Coronary artery (tissue), 2 donors: ENCODE measurements at places on chromosomes 7 and 10.

DNA sequence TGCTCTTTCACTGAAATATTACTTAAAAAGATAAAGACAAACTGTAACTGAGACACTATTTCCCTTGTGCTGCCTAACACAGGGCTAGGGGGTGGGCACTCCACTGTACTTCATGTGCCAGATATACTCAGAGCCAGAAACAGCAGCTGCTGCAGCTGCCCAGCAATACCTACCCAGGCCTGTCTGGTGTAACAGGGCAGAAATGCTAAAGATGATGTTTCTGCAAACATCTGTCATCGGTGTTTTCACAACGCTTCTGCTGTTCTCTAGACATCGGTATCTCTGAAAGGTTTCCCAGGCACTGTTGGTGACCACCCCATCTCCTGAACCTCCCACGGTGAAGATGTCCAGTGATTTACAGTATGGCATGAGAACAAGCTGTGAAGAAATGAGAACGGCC lies 42.7 kb downstream of the LAMB1 start:
- DNase-seq = no peak

GRCh38 chr7:151978616-151979015 lies 22.4 kb downstream of the GALNTL5 start:
- DNase-seq = no peak

DNA sequence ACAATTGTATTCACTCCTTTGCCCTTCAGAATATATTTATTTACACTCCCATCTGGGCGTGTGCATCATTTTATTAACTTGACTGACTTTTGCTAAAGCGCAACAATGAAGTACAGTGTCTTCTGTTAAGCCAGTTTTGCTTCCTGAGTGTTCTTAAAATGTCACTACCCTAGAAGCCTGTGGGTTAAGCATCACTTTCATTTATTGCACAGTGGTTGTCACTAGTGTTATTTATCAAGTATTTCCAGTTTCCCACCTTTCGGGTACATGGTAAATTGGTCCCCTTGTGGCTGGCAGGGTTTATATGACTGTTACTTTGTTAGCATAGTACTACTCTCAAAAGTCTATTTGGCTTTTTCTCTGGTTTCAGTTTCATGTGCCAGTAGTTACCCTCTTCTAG lies 3.3 kb downstream of the HILPDA start:
- DNase-seq = no peak

DNA sequence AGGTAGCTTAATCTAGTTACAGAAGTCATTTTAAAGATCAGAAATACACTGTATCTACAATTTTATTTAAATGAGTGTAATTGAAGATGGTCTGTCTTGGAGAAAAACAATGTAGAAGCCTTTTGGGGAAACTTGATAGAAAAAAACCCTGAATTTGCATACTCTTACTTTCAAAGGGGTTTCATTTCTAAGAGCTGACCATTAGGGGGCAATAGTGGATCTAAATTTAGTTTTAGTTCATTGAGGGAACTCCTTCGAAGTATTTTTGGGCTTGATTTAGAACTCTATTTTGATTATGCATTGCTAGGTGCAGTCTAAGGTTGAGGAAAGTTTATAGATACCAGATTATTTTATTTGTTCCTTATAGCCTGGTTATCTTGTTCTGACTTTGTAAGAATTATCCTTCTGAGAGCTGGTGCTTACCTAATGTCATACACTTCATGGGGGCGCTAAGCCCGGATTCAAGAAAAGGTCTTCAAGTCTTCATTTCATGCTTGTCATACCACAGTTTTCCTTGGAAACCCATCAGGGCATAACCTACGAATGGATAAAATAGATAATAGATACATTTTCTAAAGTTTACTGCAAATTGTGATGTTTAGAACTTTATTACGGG lies 69.1 kb upstream of the MXI1 start:
- no peak for DNase-seq

GRCh38 chr10:80537086-80537735 lies 491 bp upstream of the SH2D4B start:
- DNase-seq = peak; percentile 22

GRCh38 chr7:69764147-69764546 lies 165.9 kb downstream of the AUTS2 start:
- no peak for DNase-seq

DNA sequence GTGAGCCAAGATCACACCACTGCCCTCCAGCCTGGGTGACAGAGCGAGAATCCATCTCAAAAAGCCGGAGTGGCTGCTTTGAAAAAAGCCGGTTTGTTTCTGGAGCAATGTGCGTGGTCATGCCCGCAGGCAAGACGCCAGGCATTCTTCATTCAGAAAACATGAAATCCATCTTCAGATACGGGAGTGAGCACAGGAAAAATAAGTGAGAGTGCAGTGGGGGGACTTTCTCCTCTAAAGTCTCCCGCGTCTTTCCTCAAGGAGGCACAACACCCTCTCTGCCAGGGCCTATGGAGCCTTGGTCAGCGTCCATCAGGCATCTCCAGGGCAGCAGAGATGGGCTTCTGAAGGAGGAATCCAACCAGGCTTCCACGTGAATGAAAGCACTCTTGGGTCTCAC lies 62.3 kb upstream of the DGKI start:
- DNase-seq = no peak
